Activated naive CD8-positive, alpha-beta T cell treated with anti-CD3 and anti-CD28 coated beads, Interleukin-2, amount 10 ng/mL, durations not matched to agents 7 days and 5 days (primary cell): ENCODE measurements at places on chromosomes 12 and 14. TPM values are rescaled to one million over a fixed set of nuclear protein-coding genes. Genes with fewer than 3 reads are reported as not detected.

AHSA1 gene
- total RNA-seq = 154 TPM

- DNase-seq = no peak
Measured at GRCh38 chr12:31736472-31736871, 7.7 kb upstream of the AMN1 start.

SLCO1B1 gene
- total RNA-seq = not detected

- DNase-seq = no peak
Measured at GRCh38 chr12:78878459-78878858, 13.9 kb downstream of the SYT1 start.
